NB4 (cell line): ENCODE measurements at places on chromosomes 1 and 21.

GRCh38 chr1:92820024-92820423 is 11.8 kb upstream of the RPL5 start:
- no peak for DNase-seq

DNA sequence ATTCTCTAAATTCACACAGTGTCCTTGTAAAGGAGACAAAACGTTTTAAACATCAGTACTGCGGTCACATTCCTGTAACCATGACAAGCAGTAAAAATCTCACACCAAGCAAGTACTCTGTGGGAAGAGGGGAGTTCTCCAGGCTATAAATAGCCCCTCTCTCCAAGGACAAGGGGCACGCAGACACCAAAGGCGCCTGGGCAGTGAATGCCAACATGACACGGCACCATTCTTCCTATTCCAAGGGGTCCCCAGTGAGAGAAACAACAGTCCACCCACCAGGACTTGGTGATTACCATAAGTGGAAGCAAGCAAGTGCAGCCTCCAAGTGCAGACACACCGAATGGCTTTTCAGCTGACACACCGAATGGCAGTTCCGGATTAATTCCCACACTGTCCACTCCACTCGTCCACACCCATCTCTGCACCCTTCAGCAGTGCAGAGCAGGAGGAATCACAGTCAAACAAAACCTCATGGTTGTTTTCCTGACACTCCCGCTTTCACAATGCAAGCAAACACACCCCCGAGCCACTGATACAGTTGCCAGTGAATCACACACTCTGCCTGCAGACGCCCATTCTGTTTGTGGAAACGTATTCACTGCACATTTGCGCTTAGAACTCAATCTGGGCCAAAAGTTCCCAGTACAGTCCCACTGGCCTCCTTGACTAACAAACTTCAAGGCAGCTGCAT is 1.8 kb downstream of the PTTG1IP start:
- DNase-seq: no peak

- DNase-seq: no peak
These were observed 367.1 kb upstream of the ESRRG start for GRCh38 chr1:217090060-217090911.

- DNase-seq: no peak
These were observed 37.3 kb downstream of the VANGL2 start for GRCh38 chr1:160437432-160438316.

DNA sequence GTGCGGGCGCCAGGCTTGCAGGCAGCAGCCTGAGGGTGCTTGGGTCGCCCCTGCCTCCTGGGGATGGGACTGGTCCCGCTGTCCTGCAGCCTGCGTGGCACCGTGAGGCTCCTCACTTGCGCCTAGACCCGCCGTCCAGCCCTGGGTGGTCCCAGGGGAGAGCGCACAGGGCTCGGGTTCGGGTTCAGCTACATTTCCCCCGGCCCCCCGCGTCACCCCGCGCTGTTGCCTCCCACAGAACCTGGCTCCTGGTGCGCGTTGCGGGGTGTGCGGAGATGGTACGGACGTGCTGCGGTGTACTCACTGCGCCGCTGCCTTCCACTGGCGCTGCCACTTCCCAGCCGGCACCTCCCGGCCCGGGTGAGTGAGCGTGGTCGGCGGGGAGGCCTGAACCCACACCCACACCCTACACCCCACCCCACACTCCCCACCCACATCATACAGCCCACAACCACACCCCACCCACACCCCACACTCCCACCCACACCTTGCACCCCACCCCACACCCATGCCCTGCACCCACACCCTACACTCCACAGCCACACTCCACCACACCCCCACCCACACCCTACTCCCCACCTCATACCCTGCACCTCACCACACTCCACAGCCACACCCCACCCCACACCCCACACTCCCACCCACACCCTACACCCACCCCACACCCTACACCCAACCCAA is 6.2 kb upstream of the PFKL start:
- DNase-seq: no peak

DNA sequence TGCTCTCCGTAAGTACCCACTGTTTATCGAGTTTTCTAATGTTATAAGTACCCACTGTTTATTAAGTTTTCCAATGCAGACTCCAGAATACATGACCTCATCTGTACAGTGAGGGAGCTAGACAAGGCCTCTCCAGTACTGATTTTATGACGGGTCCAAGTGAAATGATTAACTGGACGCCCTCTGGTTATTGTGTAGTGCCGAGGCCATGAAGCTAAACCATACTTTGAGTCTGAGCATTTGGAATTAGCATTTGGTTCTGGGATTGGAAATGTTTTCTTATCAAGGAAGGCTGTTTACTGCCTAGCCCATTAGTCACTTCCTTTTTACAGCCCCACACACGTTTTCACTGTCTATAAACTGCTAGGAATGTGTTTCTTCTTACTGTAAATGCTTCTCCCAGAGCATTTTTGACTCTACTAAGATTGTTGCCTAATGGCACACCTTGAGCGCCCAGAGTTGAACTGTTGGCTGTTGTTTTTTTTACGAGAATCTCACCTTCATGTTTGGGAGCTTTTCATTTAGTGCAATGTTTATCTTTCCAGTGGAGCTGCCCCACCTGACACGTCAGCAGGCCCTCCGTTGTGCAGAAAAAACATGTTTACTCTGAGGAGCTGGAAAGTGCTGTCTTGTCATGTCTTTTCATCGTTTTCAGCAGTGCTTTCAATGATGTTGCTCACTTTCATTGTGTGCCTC is 26.9 kb downstream of the SPATA46 start:
- no peak for DNase-seq

DNA sequence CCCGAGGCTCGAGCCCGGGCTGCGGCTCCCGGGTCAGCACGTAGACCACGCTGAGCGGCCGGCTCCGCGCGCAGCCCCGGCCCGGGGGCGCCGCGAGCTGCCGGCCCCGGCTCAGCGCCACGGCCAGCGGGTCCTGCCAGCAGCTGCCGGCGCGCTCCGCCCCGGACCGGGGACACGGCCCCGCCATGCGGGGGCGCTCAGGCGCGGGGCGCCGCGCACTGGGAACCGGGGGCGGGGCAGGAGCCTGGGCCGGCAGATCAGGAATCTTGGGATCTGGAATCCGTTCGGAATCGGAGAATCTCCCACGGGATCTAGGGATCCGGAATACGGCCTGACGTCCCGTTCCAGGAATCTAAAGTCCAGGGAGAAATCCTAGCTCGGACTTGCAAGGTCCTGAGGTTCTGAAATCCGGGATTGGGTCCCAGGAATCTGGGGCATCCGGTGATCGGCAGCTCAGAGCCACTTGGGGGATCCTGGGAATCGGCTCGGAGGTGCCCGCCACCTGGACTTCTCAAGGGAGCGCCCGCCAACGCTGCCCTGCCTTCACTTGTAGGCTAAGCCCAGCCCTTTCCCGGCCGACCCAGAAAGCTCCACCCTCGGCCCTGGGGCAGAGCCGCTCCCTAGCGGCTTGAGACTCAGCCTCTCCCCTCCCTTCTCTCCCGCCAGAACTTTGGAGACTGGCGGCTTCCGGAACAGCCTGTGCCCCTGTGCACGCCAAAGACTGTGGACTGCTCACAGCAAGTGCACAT is at the start of gene MAP3K6:
Gene MAP3K6, minus strand, starts transcription at position 551 of the 749 bp plus-strand sequence. Its CDS starts 364 bp downstream, at position 187.
- peak; percentile 91 for DNase-seq

GRCh38 chr1:105172788-105173187 is 1423.1 kb downstream of the AMY1C start:
- DNase-seq: no peak

DNA sequence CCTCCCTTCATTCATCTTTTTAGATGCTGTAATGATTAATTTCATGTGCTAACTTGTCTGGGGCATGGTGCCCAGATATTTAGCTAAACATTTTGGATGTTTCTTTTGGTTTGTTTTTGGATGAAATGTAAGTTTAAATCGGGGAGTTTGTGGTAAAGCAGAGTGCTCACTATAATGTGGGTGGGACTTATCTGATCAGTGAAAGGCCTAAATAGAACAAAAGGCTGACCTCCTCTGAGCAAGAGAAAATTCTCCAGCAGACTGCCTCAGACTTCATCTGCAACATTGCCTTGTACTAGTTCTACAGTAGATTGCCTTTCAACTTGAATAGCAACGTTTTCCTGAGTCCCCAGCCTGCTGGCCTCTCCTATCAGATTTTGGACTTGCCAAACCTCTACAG is 183.6 kb downstream of the S1PR1 start:
- no peak for DNase-seq

DNA sequence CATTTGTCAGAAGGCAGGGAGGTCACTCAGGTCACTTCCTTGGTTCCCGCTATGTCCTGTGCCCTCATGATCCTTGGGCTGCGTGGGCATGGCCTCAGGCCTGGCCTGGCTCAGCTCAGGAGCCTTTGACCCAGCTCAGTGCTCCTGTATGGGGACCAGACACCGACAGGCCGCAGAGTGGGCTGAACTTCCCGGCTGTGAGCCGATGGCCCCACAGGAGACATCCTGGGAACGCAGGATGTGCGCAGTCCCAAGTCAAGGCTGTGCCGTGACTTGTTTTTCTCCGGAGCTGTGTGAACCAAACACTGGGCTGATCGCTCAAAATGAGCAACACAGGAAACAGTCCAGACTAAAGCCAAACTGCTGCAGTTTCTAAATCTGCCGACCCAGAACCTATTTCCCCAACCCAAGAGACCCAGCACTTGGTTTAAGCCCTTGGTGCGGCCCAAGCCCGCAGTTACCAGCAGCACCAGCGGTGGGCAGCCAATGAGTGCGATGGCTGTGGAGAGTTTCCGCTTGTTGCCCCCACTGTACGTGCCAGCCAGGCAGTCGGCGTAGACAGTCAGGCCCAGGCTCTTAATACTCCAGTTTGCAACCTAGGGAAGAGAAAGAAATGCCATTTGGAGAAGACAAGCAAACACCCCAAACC is 92.3 kb upstream of the GCLM start:
- DNase-seq: no peak

DNA sequence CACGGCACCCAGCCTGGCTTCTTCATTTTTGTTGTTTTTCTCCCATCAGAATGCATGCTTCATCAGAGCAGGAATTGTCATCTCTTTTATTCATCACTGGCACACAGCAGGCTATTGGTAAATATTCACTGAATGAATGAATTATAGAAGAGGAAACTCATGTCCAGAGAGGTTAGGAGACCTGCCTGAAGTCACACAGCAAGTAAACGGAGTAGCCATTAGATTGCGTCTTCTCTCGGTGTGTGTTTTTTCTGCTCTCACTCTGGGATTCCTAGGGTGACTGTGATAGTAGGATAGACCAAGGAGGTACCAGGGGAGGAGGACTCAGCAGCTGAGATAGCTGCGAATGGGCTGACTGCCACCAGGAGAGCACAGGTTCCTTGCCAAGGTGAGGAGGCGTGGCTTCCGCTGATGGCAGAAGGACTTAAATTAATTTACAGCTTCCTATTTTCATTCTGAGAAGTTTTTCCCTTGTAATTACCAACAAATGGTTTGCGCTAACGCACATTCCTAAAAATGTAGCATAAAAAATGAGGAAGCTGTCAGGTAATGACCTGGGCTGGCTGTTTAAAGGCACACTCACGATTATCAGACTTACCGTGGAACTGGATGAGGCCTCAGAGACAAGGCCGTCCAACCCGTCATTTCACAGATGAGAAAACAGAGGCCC is 4.5 kb upstream of the NCMAP start:
- no peak for DNase-seq

GRCh38 chr1:11693024-11693590 is 1.6 kb downstream of the DRAXIN start:
- DNase-seq: peak; percentile 88

GRCh38 chr1:145804235-145805045 is 19.5 kb downstream of the RNF115 start:
- peak; percentile 5 for DNase-seq

GRCh38 chr1:215987092-215987875 is 420.2 kb downstream of the KCTD3 start:
- peak; percentile 12 for DNase-seq

DNA sequence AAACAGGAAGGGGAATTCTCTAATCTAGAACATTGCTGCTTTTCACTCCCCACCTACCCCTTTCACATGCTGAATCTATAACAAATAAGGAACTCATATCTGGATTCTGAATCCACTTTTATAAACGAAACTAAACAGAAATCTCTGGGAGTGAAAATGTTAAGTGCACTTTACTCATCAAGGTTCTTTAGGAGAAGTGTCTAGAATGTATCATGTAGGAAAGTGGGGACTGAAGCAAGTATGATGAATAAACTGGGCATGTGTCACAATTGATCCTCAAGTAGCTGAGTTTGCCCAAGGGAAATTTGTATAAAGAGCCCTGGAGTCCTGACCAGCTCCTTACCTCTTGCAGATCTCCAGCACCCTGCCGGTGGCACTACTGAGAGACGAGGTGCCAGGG is 19.8 kb downstream of the AVPR1B start:
- DNase-seq: no peak

DNA sequence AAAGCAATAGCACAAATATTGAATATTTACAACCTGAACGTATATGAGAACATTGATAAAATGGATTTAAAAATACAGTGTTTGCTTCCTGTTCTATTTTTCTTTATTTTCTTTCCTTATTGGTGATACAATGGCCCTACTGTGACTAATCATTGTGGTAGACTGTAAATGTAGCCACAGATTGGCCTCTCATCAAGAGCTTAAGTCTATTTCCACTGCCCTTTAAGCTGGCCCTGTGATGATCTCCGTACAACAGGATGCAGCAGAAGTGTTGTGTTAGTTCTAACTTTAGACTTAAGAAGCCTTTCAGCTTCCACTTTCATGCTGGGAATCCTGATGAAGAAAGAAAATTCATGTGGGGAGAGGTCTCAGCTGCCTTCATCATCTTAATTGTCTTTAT is 285.6 kb upstream of the B3GALT2 start:
- no peak for DNase-seq

DNA sequence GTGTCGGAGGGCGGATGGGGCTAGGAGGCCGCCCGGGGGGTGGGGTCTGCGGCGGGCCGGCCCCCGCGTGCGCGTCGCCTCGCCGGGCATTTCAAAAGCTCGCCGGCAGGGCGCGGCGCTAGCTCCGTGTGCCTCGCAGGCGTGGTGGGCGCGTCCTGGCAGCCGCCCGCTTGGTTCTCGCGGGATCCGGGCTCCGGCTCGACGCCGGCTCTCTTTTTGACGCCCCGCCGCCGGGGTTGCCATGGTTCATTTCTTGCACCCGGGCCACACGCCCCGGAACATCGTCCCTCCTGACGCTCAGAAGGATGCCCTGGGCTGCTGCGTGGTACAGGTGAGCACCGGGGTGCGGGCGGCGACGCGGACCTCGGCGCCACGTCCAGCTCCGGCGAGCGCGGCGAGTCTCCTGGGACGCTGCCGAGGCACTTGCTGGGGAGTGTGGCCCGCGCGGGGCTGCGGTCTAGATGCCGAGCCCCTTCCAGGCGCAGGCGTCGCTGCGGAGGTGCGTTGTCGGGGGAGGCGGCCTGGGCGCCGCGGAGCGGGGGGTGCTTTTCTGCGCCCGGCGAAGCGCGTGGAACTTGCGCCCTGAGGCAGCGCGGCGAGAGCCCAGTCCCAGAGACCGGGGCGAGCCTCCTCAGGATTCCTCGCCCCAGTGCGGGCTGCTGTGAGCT is at the start of gene ZYG11A:
Gene ZYG11A, plus strand, starts transcription at position 118 of the 668 bp plus-strand sequence. Its CDS starts 124 bp downstream, at position 242.
- peak; percentile 93 for DNase-seq

- peak; percentile 92 for DNase-seq
These were observed 1.6 kb upstream of the ENO1 start for GRCh38 chr1:8879922-8880676.

- DNase-seq: peak; percentile 72
These were observed at the start of gene TNFRSF9 for GRCh38 chr1:7940745-7941436. TNFRSF9 (minus strand) TSS chr1:7940839; CDS start chr1:7939994, 845 bp downstream.
